ENCODE measurements at places on chromosomes 5 and 9.

- DNase-seq: no peak
Measured at GRCh38 chr5:128527077-128527476, 11.0 kb downstream of the FBN2 start.

GRCh38 chr9:87035879-87036278 is 88.6 kb upstream of the GAS1 start:
- DNase-seq: no peak

DNA sequence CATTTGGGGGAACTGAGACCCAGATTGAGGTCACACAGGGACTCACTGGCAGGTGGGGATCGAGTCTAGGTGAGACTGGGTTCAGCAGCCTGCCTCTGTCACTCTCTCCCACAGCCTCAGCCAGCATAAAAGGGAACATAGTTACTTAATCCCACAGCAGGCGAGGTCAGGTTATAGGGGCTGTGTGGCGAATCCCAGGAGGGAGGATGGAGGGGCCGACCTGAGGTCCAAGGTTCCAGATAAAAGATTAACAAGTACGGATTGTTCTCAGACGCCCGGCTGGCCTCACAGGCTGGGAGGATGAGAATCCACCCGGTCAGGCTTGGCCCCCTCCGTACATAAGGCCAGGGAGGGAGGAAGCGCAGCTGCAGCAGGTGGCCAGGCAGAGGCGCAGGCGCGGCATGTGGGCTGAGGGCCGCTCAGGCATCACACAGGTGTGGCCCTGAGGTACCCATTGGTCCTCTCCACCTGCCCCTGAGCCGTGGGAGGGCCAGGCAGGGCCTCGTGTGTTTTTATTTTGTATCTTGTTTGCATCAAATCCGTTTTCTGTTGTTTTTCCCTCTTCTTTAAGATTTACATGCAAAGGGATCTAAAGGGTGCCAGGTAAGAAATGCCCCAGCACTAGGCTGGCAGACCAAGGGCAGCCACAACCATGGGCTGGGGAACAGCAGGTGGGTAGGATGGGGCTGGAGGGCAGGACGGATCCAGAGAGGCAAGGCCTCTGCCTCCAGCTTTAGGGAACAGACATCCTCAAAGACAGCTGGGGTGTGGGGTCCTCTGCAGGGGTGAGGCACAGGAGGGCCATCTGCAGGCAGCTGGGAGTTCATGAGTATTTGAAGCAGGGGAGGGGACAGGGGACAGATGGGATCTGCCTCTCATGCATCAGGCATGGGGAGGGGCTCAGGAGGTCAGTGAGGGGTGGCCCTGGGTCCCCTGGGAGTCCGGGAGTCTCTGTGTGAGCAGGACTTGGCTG is 3.6 kb downstream of the SUSD3 start:
- no peak for DNase-seq

DNA sequence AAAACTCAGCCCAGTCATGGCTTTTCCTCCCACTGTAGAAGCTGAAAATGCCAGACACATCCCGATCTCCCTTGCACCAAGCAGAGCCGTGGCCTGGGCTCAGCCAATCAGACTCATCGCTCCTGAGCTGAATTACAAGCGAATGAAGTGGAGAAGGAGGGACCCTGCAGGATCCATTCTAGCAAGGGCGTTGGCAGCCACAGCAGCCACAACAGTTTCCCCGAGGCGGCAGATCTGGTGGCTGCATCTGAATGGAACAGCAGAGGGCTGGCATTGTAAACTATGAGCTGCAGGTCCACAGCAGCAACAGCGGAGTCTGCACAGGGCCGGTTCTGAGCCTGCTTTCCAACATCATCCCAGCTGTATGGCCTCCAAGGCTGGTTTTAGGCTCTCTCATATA is 23.8 kb downstream of the ALG2 start:
- no peak for DNase-seq

GRCh38 chr5:67265951-67266350 is 69.4 kb upstream of the CD180 start:
- no peak for DNase-seq

- DNase-seq: no peak
Measured at GRCh38 chr9:133427658-133428348, 5.6 kb downstream of the ADAMTS13 start.

DNA sequence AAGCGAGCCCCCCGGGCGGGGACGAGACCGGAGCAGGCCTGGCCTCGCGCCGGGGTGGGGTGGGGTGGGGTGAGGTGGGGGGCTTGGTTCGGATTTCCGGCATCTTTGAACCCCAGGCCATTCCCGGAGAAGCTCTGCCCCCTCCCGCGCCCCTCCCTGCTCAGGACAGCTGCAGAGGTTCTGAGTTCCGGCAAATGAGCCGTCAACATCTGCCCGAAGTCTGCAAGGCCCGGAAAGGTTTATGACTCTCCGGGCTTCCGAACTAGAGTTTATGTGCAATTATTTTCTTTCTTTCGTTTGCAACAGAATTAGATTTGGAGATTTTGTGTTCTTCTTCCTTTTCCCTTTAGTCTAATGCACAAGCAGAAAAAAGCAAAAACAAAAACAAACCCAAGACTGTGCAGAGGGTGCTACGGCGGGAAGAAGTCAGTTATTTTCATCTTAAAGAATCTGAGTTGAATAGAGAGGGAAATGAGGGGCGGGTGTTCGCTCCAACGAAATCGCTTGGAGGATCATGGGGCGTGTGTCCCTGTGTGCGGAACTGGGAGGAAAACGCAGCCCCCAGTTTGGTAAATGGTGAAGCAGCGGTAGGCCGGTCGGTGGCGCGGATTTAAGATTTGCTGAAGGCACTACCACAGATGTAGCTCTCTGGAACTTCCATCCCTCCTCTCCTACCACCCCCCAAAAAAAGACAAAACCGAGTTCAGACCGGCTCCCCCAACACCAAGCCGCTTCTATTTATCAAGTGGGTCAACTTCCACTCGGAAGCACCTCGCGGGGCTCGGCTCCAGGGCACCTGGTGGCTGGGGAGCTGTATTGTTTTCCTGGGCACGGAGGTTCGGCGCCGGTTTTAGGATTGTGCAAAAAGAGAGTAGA is 4.8 kb downstream of the LHX2 start:
- no peak for DNase-seq
